Stimulated activated CD4-positive, alpha-beta T cell treated with anti-CD3 and anti-CD28 coated beads, TNF-alpha, amount 100 ng/mL, for 1 hour (primary cell): ENCODE measurements at places on chromosomes 1 and 21.

GRCh38 chr1:10865518-10866320, 69.3 kb upstream of the CASZ1 start:
- DNase-seq, result no peak

- DNase-seq, result no peak
These were observed 29.1 kb downstream of the MAP3K21 start for GRCh38 chr1:233356705-233356987.

- no peak for DNase-seq
These were observed 31.1 kb upstream of the BCAR3 start for GRCh38 chr1:93712741-93713140.

DNA sequence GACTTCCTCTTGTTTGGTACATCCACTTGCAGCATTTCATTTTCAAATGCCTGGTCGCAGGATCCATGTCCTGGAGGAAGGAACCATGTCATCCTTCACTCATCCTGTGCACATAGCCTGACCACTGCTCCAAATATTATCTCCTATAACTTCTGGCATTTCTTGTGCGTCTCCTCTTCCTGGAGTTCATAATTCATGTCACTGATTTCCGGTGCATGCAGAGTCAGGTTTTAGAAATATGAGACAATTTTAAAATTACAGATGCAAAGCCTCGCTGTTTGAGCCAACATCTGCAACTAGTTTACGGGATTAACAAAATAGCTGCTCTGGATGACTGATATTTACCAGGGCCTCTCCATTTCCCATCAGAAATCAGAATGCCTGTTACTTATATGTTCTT, 268.1 kb downstream of the DNM3 start:
- no peak for DNase-seq

DNA sequence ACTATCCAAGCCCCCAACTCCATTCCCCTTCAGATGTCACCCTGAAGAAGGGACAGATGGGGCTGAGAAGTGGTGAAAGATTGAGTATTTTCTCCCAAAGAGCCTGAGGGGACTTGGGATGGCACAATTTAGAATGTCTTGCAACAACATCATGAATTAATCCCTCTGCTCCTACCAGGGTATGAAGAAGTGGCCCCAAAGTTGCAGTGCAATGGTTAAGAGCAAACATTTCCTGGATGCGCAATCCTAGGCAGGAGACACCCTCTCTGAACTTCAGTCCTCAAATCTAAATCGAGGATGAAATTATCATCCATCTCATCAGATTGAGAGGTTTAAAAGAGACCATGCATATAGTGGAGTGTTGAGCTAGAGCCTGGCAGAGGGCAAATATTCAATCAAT, 28.6 kb upstream of the CITED4 start:
- DNase-seq, result no peak

- DNase-seq, result no peak
These were observed 491 bp downstream of the PER3 start for GRCh38 chr1:7784492-7785071.

GRCh38 chr1:245693116-245693793, 538.5 kb downstream of the KIF26B start:
- DNase-seq, result no peak

DNA sequence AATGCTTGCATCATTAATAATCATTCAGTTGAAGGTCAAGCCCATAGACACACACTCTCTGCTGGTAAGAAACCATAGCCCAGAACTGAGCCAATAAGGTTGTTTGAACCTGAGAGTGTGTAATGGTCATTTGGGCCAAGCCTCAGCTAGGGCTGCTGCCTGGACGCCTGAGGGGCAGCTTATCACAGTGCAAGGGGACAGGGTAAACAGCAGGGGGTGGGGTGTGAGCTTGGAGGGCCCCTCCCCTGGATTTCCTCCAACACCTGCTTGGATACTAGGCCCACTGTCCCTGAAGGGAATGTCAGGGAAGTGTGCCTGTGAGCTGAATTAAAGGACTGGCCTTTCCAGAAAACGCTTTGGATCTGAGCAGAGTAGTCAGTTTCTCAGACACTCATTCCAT, 24.6 kb upstream of the CNTN2 start:
- DNase-seq, result no peak

DNA sequence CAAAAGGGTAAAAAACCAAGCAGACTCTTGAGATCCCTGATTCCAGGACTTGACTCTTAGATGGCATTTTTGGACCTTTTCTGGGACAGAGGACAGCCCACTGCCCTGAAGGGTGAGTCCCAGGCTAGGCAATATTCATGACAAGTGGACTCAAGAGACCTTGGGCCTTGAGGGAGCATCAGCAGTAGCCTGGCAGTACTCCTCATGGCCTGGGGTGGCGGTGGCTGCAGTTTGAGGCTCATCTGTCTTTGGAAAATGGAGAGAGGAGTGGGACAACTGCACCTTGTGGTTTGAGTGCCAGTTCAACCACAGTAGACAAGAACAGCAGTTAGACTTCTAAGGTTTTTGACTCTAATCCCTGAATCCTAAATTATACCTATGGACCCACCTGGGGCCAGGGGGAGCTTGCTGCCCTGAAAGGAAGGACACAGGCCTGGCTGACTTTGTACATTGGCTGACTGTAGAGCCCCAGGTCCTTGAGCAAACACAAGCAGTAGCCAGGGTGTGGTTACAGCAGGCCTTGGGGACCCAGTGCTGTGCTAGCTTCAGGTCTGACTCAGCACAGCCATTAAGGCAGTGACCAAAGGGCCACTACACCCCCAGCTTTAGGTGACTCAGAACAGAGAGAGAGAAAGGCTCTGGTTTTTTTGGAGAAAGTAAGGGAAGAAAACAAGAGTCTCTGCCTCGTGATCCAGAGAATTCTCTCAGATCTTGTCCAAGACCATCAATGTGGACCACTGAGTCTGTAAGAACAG, 1023.2 kb downstream of the KCNT2 start:
- no peak for DNase-seq

- DNase-seq, result no peak
These were observed 264.9 kb downstream of the DYRK1A start for GRCh38 chr21:37631319-37632117.

DNA sequence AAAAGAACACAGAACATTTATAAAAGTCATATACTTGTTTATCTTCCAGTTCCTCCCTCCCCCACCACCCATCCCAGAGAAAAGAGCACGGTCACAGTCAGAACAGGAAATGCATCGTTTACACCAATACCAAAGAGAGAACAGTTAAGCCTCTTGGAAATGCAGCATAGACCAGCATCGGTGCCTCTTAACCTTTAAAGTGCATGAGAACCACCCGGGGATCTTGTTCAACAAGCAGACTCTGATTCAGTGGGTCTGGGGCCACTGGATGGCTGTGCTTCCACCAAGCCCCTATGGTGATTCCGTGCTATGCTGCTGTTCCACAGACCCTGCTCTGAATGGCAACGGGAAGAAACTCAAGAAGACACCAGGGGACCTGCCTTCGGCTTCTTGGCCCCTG, 19.2 kb downstream of the FAM89A start:
- DNase-seq, result no peak

DNA sequence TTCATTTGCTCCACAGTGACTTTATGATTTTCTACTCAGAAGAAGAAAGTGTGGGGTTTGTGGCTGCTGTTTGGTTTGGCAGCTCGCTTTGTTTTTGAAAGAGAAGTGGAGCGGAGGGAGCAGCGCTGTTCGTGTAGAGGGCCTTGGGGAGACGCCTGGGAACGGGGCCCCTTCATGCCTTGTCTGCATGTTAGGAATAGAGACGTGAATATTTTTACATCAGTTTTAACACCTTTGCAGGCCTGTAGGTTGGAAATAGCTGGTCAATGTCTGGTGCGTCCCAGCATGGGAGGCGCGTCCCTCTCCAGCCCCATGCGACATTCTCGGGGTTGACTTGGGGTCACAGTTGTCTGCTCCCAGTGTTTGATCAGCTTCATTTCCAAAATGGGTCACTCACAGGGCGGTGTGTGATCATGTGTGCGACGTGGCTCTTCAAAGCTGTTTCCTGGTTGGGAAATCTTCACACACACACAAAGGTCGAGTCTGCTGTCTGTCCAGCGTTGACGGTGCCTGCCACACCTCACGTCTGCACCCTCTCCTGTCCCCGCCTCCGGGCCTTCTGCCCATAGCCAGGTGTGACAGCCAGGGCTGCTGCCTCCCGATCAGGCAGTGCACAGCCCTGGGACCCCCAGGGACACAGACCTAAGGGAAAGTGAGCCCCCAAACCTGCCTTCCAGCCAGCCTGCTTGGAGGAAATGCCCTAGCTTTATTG, 149.2 kb downstream of the PSMG1 start:
- DNase-seq, result no peak

DNA sequence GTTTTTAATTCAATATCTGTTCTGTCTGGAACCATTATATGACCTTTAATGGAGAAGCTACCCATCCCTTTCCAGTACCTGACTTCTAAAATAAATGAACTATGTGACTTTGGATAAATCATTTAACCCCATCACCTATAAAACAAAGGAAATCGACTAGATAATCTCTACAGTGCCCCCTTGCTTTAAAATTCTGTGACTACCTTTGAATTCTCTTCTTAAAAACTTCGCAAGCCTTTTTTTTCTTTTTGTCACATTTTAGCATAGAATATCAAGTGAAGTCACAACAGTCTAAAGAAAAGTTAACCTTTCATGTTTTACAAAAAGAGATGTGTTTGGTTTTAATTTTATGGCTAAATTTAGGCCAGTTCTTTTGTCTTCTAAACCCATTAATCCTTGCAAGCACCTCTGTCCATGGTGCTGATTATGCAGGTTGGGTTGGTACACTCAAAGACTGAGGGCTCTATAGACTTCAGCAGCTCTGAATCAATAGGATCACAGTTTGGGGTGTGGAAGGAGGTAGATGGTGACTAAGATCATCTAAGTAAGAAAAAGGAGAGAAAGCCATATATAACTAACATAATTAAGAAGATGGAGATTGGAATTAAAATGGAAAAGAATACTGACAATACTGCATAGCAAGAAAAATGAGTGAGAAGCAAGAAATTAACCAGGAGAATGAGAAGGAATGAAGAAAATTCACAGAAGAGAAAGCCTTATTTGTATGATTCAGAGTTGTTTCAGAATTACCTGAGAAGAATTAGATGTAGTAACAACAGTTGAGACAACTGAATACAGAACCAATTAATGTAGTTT, 59.2 kb downstream of the TBX15 start:
- no peak for DNase-seq

GRCh38 chr1:232554409-232554808, 75.5 kb downstream of the SIPA1L2 start:
- DNase-seq, result no peak

GRCh38 chr1:229258031-229258756, 12.7 kb upstream of the RAB4A start:
- peak; percentile 37 for DNase-seq

GRCh38 chr1:165352442-165353293, 3.8 kb downstream of the LMX1A start:
- DNase-seq, result no peak

GRCh38 chr1:21378705-21379494, 61.0 kb upstream of the NBPF3 start:
- no peak for DNase-seq

GRCh38 chr1:27575840-27576331, 28.1 kb downstream of the AHDC1 start:
- no peak for DNase-seq

GRCh38 chr1:6112690-6113005, 67.0 kb downstream of the KCNAB2 start:
- no peak for DNase-seq

DNA sequence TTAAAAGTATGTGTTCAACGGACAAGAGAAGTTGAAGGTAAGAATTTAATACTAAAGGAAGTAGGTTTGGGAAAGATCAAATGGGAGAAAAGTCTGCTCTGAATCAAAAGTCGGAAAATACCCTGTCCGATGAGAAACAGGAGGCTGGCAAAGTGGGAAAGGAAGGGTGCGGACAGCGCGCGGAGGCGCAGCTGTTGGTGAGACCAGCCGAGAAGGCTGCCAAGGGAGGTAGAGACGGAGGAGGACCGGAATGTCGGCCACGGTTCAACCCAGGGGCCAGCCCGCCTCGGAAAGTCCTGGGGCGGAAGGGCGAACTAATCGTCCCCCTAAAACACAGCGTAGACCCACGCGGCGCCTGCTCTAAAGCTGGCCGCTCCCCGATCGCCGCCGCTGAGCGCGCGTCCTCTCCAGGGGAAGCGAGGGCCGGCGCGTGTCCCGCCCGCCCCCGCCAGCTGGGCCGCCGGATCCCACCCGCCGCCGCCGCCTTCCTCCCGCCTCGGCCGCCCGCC, 639 bp upstream of the SPATA1 start:
- no peak for DNase-seq

- no peak for DNase-seq
These were observed 91.7 kb downstream of the RHOU start for GRCh38 chr1:228827019-228827418.

DNA sequence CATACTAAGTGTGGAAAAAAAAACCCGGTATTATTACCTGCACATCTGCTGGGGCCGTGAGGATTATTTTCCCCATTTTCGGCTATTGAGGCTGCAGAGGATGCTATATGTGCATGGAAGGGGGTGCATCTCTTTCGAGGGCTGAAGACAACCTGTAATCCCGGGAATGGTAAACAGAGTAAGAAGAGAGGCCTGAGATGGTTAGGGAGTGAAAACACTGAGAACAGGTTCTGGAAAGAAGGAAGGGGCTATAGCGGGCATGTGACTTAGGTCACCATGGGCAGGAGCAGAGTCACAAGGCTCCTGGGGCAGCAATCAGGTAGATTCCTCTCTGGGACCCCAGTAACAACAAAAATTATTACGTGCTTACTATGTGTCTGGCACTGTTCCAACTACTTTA, 299.1 kb downstream of the RRAGC start:
- DNase-seq, result no peak

GRCh38 chr1:98402860-98403259, 258.7 kb upstream of the SNX7 start:
- no peak for DNase-seq

DNA sequence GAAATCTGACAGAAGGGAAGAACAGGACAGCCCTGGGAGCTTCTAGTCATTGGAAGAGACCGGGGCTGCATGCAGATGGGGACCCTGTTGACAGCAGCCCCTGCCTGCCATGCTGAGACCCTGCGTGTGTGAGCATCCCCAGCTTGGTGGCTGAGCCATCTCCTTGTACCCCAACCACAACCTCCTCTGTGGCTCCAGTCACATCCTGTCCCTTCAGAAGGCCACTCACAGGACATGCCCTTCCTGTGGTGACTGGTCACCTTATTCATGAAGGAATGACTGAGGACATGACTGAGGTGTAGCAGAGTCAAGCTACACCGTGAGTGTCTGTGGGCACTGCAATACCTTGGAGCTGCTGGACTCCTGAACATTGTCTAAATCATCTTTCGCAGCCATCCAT, 141.8 kb upstream of the ERRFI1 start:
- no peak for DNase-seq

DNA sequence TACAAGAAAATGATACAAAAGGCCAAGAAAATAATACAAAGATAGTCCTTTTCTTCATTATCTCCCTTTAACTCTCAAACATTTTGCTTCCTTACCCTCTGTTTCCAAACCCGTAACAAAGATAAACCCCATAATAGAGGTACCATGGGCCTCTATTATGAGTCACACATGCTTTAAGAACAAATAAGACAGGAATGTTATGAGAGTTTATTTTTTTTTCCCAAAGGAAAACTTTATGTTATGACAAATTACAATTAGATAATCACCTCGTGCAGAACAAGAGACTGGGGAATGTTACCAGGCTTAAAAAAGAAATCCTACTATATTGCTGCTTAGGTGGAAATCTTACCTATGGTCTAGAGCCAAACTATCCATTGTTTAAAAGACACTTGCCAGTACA, 272.0 kb downstream of the BRINP3 start:
- no peak for DNase-seq

GRCh38 chr1:248757784-248758195, 2.2 kb upstream of the LYPD8 start:
- no peak for DNase-seq
